Ascending aorta (tissue), 2 donors: ENCODE measurements at places on chromosomes 6 and 20.

DNA sequence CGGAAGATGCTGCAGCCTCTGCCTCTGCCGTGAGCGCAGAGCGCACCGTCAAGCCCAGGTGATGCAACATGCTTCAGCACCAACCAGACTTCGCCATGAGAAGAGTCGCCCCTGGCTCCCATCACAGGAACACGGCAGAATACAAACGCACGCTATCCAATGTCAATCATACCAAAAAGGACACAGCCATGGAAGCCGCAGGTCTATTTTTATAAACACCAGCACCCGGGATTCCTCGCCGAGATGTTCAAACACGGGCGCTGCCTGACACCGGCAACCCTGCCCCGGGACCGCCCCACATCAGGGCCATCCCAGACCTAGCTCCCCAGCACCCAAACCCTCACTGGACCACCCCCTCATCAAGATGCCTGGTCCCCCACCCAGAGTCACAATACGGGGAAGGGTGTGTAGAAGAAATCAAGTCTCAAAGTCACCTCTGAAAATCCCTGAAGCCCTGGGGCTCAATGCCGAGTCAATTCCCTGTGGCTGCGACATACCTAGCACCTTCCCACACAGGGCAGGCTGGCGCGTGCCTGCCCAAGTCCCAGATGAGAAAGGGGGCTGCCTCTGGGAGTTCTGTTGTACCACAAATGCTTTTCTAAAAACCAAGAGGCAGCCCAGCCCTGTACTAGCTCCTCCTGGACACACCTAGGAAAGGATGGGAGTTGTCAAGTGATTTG lies 17.9 kb downstream of the TAF4 start:
- no peak for DNase-seq

GRCh38 chr20:44137266-44137801 lies 49.7 kb downstream of the JPH2 start:
- DNase-seq = peak; percentile 79

DNA sequence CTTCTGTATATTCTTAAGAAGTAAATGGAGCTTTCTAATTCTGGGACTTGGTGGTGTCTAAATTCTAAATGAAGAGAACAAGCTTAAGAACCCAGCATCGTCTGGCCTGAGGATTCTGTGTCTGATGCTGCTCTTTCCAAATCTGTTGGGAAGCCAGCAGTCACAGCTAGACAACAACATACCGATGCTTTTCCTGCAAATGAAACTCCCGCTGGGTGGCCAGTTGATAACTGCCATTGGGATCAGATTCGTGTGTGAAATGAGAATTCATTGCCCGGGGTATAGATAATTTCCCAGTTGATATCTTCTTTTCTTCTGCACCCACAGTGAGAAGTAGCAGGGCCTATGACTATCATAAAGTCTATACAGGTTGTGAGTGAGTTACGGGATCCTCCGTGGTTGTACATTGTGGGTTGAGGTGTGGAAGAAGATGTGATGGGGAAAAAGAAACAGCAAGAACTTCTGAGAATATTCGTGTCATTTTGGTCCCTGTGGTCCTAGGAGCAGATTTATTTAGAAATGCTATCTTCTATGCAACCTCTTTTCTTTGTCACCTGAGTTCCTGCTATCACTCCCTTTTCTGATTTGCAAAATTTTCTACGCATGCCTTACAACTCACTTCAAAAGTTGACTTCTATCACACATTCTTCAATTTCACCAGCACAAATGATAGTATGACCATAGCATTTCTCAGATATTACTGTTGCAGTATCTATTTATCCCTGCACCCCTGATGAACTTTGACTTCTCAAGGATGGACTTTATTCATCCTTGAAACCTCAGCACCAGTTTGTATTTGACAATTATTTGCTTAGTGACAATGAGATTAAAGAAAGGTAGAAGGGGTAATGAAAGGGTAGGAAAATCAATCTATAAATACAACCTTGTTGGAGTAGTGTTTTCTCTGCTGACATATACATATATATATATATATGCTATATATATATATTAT lies 10.4 kb downstream of the NOX3 start:
- no peak for DNase-seq

GRCh38 chr6:32940656-32941213 lies at the start of gene HLA-DMB:
Gene HLA-DMB (minus strand): TSS chr6:32941028. CDS start chr6:32940807, 221 bp downstream.
- DNase-seq = no peak

DNA sequence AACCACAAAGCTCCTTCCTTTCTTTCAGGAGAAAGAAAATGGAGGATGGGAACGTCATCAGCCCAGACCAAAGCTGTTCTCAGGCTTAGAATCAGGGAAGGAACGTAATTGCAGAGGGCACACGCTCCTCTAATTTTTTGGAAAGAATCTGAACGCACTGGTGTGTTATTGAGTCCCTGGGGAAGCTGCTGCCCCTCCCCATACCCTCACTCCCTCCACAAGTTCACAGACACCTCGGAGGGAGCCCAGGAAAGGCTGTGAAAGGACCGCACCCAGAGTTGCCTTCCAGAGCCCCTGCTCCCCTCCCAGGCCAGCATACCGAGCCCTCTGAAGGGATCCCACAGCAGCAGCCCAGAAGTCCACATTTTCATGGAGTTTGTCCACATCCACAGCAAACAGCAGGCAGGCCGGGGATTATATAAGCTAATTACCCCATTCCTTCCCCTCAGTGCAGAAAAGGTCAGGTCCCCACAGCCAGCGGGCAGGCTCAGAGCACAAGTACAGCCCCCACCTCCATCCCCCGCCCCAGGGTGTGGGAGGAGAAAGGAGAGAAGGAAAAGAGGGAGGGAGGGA lies 53.7 kb downstream of the ANKRD60 start:
- DNase-seq = peak; percentile 83

DNA sequence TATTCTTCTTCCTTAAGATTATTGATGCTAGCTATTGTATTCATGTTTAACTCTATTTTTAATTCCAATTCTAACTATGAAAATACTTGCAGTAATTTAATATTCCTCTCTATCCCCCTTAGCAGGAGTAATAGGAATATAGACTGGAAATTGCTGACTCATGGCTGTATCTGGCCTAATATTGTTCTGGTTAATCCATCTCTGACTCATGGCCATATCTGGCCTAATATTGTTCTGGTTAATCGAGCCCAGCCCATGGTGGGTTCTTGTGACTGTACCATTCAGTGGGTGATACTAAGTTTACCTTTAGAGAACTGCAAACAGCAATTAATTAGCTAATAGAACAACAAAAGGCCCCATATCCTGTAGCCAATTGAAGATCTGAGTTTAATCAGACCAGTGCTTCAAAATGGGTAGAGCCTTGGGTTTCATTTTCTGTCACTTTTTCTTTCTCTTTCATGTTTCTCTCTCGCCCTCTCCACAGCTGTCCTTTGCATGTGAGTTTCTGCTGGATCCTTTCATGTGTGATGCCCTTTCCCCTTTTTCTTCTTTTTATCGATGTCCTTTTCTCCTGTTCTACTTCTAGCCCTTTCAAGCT lies 50.6 kb downstream of the SLC22A3 start:
- DNase-seq = no peak

- no peak for DNase-seq
These were observed 8.1 kb downstream of the ANKS1A start for GRCh38 chr6:34897130-34897529.

DNA sequence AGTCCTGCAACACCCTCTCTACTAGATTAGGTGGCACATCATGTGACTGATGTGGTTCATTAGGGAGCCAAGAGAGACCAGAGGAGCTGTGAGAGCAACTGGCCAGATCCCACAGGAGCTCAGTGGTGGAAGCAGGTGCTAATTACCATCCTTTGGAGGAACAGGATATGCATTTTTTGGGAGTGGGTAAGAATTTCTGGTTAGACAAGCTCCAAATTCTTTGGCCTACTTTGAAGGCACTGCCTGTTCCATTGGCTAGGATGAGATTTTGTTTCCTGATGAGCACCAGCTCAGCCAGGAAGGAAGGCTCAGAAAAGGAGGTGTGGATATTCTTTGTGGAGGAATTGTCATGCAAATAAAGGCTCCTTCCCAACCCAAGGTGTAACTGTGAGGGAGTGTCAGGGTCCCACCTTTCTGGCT lies 130.3 kb upstream of the BMP2 start:
- DNase-seq = no peak
